ENCODE measurements at places on chromosomes 6 and 20.

GRCh38 chr6:39980839-39981580, 46.7 kb upstream of the MOCS1 start:
- peak; percentile 27 for DNase-seq

GRCh38 chr6:30841644-30842504, 42.4 kb upstream of the DDR1 start:
- DNase-seq, result no peak

DNA sequence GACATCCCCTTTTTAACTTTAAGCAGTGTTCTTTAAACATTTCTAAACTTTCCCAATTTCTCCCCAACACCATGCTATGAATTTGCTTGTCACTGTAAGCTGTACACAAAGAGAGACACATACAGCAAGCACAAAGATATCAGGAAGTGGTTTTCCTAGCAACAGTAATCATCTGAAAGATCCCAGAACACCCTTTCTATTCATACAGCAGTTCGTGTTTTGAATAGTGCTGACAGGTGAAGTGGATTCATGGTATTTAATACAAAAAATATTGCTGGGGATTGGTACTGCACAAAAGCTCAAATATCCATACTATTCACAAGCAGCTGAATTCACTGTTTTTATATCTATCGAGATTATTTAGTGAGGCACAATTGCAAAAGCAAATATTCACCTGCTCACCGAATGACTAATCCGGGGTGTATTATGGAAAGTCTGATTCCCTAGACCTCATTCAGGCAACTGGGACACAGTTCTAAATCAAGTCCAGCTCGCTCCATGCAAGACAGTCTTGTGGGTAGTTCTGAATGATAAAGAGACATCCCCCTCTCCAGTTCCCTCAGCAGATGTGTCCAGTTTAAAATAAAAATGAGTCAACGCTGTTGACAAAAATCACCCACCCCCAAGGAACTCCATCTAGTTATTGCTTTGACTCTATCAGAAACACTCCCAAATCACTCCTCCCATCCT, 107.1 kb upstream of the TSHZ2 start:
- DNase-seq, result no peak

GRCh38 chr20:63890201-63890576, 4.7 kb upstream of the DNAJC5 start:
- DNase-seq, result no peak

- no peak for DNase-seq
These were observed 215.7 kb upstream of the CST7 start for GRCh38 chr20:24733416-24733815.
